ENCODE measurements at places on chromosomes 11 and 22.

GRCh38 chr11:1263010-1263409, 40.1 kb downstream of the MUC5B start:
- DNase-seq = no peak

GRCh38 chr11:76560219-76560618, 110.3 kb downstream of the LRRC32 start:
- no peak for DNase-seq

DNA sequence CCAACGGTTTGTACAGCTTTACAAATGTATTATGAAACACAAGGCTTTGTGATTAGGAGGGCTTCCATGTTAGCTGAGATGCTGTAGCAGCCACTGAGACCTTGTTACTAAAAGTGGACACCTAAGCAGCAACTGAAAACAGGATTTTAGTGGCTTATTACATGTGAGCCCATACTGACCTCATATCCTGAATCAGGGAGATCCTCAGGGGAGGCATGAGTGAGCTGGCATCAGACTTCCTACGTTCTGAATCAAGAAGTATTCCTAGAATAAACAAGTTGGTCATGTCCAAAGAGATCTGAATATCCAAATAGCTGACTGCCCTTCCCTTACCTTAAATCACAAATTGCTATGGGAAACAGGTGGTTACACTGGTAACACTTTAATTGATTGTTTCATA, 59.1 kb upstream of the SCUBE2 start:
- no peak for DNase-seq

DNA sequence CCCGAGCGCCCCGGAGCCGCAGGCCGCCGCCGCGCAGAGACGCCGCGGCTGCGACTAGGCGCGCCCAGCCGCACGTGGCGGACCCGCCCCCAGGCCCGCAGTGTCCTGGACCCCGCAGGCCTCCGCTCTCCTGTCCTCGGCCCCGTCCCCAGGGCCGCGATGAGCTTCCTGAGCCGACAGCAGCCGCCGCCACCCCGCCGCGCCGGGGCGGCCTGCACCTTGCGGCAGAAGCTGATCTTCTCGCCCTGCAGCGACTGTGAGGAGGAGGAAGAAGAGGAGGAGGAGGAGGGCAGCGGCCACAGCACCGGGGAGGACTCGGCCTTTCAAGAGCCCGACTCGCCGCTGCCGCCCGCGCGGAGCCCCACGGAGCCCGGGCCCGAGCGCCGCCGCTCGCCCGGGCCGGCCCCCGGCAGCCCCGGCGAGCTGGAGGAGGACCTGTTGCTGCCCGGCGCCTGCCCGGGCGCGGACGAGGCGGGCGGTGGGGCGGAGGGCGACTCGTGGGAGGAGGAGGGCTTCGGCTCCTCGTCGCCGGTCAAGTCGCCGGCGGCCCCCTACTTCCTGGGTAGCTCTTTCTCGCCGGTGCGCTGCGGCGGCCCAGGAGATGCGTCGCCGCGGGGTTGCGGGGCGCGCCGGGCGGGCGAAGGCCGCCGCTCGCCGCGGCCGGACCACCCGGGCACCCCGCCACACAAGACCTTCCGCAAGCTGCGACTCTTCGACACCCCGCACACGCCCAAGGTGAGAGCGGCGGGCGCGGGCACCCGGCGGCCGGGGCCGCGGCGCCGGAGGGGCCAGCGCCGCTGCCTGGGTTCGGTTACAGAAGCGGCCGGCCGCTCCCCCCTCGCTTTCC, 528 bp downstream of the WEE1 start:
- DNase-seq = no peak

- no peak for DNase-seq
Measured at GRCh38 chr11:61352038-61352437, 9.6 kb downstream of the CYB561A3 start.

- DNase-seq = no peak
Measured at GRCh38 chr11:10496296-10496936, 41.4 kb downstream of the AMPD3 start.

- DNase-seq = no peak
Measured at GRCh38 chr11:57237204-57237681, at the start of gene APLNR. TSS of gene APLNR (minus strand) at chr11:57237250. CDS start at chr11:57237004, 246 bp downstream.

DNA sequence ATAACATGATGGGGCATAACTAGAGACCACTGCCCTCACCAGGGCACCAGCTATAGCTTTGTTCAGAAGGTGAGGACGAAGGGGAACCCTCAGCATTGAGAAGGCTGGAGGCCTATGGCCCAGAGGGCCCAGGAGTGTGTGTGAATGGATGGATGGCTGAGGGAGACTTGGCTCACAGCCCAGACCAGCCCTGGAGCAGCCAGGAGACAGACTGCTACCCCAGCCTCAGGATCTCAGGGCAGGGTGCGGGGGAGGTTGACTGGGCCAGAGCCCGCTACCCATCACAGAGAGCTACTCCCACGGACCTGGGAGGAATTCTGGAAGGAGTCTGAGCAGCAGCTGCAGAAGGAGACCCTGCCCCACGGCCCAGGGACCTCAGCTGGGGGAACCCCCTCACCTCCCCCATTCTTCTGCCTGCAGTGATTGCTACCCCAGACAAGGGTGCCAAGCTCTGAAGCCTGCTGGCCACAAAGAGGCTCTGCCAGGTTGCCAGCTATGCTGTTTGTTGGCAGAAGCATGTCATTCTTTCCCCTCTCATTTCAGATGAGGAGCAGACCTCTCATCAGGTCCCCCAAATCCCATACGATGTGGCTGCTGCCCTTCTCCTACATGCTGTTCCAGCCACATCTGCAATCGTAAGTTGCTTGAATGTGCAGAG, 5.4 kb upstream of the CSDC2 start:
- no peak for DNase-seq

DNA sequence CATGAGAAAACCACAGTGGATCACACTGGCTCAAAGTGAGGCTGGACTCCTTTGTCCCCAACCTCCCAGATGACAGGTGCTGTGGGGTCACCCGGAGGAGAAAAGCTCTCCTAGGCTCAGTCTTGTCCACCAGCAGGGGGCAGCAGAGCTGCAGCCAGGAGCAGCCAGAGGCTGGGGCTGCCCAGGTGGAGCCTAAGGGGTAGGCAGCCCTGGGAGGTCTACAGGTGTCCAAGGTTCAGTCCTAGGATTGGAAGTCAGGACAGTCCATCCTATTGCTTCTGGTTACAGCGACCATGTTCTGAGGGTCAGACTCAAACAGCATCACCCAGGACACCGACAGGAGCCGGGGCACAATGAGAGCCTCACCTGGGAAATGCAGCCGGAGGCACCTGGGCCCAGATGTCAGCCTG, 77.6 kb upstream of the IGLL5 start:
- DNase-seq = no peak

- no peak for DNase-seq
Measured at GRCh38 chr11:129722529-129722928, 93.1 kb upstream of the TMEM45B start.

- DNase-seq = no peak
Measured at GRCh38 chr11:105034813-105035620, at the start of gene CASP1. TSS of gene CASP1 (minus strand) at chr11:105035144. CDS start at chr11:105035113, 31 bp downstream.

DNA sequence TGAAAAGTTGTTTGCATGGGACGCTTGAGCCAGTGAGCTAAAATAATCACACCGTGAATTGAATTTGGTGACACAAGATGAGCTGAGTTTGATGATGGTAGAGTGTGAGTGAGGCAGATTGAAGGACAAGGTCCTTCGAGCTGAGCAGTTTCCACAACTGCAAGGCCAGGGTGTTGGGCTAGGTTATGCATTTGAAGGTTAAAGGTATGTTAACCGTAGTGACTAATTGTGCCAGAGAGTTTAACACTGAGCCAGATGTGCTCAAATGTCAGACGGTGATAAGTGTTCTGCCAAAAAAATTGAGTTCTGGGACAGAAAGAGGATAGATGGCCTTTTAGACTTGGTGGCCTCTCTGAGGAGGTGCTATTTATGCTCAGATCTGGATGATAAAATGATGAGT, 89.5 kb downstream of the FAM83F start:
- no peak for DNase-seq

DNA sequence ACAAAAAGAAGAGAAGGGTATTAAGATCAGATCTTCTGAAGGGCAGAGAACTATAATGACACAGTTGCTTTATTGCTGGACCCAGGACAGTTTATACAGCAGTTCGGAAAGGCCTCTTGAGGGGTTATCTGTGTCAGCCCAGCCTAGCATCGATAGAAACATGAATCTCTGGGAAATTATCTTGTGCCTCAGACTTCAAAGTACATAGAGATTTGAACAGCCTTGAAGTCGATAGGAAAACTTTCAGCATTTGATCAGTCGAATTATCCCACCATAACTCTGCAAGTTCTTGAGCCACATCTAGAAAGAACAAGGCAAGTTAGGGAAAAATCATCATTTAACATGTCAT, 2.5 kb upstream of the LMO2 start:
- DNase-seq = no peak

DNA sequence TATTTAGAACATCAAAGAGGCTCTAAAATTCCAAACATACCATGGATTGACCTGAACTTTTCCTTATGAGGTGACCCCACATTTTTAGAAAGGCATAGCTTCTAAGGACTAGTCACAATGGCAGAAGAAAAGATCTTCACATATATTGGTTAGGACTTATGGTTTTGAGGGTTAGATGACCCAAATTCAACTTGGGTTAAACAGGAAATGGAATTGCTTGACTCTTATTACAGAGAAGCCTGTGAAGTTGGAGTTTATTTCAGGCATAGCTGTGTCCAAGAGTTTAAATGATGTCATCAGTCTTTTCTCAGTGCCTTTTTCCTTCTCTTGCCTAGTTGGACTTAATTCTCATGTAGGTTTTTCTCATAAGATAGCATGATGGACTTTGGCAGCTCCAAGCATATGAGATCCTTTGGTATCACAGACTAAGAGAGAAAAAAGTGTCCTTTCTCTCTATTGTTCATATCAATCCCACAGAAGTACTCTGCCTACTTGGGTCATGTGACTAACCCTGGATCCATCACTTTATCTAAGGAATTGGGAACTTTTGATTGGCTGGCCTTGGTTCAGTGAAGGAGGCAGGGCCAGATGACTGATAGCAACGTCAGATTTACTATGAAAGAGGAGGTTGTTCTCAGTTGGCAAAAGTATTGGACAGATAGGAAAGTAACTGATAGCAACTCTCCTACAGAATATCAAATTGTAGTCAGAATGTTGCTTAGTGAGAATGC, 17.3 kb upstream of the RAG1 start:
- no peak for DNase-seq

DNA sequence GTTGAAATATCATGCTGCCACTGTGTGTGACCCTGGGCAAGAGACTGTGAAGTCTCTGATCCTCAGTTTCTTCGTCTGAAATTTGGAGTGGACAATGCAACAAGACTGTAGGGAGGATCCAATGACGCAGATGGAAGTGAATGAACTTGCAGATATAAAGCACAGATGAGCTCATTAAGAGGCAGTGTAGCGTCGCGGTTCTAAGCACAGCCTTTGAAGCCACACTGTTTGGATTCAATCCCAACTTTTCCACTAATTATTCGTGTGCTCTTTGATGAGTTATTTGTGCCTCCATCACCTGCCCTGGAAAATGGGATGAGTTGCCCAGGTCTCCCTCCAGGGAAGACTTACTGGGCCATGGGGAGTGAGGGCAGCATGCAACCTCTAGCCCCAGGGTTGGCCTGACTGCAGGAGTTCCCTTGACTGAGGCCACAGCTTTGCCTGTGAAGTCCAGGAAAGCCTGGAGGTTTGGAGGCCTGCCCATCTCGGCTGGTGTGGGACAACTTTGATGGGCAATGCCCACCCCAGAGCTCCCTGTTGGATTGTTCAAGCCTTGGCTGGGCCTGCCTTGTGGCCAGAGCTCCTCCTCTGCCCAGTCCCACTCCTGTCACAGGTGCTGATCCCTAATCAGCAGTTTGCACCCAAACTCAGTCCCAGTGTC, 266.0 kb upstream of the B3GAT1 start:
- DNase-seq = no peak

DNA sequence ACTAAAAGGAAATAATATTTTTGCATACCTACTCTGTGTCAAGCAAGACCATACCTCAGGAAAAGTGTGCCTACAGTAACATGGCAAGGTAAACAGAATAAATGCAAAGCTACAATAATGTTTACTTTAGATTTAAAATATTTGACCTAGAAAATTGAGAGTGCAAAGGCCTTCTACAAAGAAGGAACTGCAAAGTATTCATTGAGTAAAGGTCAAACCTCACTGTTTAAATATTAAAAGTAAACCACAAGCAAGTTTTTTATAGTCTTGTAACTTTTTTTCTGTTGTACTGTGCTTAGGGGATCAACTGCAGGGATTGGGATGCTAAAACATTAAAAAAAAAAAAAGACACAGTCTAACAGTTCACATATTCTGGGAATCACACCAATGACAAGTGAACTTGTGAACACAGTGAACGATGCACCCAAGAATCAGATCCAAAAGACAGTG, 48.8 kb downstream of the CWF19L2 start:
- no peak for DNase-seq

- no peak for DNase-seq
Measured at GRCh38 chr11:34145073-34145472, 39.6 kb downstream of the NAT10 start.

DNA sequence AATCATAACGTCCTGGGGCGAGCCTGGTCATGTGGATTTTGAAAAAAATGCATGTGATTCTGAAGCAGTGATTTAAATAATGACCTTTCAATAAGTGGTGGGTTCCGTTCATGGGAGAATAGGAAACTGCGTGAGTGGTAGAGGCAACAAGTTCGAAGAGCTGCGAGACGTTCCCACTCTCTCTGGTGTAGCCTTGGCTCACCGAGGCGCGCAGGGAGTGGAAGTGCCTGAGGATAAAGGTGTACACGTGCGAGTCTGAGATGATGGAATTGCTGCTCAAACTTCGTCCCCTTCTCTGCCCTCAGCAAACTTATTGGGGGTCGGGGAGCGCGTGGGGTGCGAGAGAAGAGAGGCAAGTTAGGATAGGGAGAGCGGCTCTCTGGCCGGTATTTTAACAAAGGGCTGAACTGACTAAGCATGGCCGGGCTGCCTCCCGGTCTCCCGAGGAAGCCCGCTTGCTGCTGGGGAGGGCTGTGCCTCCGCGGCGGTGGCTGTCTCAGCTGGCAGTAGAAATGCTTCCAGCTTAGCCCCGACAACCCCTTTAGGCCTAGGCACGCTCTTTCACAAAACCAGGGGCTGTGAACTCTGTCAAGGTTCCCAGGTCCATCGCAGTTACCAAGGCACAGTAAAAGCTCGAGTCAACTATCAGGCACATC, 875 bp upstream of the STT3A start:
- no peak for DNase-seq

DNA sequence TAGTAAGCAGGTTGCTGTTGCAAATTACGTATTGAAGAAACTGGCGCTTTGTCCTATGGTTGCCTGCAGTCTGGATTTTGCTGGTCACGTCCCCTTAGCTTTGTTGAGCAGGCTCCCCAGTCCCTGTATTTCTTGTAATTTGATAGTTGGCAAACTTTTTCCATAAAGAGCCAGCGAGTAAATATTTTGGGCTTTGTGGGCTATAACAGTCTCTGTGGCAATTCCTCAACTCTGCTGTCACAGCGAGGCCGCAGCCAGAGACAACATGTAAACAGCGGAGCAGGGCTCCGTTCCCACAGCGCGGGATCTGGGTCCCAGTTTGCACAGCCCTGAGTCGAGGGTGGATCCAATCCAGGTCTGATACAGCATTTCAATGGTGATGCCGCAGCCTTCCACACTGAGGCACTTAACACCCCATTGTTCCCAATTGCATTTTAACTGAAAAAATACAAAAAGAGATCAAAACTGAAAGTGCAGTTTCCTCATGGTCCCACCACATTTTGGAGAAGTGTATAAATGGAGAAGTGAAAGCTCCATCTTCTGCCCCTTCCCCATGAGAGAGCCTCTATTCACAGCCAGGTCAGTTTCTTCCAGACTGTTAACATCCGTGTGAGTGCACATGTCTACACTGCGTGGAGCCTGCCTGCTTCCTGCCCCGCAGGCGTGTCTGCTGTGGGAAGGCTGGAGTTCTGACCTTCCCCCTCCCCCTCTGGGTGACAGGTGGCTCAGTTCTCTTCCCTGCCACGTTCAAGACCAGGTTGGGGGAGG, 89.1 kb downstream of the RPS6KA4 start:
- DNase-seq = peak; percentile 43
